AG08395 (cell line): ENCODE measurements at places on chromosomes 4 and X.
A peak's percentile ranks its signal among the peaks of the same experiment; 100 is the strongest.

DNA sequence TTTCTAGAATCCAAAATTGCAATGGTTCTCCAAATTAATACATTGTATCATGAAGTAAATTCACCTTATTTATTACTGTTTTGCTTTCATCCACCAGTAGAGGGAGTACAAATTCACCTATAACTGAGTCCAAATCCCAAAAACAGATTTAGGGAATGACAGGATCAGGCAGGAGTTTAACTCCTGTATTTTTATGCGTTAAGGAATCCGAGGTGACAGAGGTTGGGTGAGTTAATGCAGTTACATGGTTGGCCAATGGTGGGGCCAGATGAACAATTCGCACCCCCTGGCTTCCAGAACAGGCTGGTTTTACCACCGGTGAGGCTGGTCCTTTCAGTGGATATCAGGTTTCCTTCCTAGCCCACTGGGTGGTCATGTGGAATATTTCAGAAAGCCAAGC is 82.4 kb downstream of the MTNR1A start:
- DNase-seq: peak; percentile 38

DNA sequence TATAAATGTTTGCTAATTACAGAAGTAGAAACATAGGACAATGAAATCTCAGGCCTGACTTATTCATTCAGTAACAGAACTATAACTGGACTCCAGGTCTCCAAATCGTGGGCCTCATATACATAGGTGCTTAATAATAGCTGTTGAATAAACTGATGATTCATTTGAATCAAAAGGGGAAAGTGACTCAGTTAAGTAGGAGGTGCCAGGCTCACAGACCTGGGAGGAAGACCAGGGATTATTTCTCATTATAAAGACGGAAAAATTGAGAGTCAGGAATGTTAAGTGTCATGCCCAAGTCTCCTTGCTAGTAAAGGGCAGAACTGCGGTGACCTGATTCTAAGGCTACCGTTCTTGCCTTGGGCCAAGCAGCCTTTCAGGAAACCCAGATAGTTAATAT is 131.5 kb downstream of the HS3ST1 start:
- DNase-seq: no peak

GRCh38 chr4:61580721-61581377 is 380.7 kb downstream of the ADGRL3 start:
- no peak for DNase-seq

DNA sequence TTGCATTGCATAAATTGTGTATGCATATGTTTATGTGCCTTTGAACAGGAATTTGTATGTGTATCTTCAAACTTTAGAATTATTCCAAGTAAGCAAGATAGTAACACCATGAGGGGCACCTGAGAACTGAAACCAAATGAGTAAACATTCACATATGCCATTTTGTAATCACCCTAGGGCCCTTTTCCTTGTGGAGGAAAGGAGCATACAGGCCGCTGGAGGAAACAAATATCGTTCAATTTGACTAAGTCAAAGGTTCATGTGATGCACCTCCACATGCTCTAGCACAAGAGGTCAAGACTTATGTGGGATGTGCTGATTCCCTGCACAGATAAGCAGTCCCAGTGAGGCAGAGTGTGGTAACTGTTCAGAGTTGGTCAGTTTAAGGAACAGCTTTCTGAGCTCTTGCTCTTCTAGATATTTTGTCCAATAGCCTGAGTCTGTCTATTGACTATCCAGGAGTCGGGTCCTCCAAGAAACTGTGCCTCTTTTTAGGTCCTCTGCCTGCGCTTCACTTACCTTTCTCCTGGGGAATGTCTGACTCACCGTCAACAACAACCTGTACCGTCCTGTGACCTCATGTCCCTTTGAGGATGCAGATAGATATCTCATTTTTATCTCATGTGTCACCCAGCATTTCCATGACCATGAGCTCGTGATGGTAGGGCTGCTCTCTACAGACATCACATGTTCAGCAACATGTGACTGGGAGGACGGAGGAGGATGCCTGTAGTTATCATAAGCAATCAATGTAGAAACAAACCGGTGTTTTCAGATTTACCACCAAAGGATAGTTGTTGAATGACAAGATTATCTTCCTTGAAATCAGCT is 196.9 kb downstream of the NWD2 start:
- no peak for DNase-seq

DNA sequence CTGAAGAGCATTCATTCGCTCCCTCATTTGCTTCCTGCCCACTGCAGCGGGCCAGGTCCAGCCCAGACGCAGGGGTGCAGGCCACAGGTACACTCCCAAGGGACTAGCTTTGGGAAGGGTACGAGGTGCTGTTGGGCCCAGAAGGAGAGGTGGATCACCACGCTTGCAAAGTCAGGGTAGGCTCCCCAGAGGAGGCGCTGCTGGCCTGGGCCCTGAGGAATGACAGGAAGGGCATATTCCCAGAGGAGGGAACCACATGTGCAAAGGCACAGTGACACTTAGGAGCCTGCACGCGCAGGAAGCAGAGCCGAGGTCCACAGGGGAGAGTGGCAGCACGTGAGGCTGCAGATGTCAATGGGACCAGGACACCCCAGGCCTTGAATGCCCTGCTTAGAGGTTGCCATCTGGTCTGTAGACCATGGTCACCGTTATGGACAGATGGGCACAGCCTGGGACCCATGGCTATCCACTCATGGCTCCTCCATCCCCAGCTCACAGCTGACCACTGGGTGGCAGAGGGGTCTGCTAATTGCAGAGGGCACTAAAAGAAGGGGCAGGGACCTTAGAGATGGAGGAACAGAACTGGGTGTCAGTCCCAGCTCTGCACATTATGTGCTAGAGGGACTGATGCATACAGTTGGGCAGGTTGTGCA is 7.9 kb downstream of the HTRA3 start:
- DNase-seq: no peak

- no peak for DNase-seq
These were observed 174.8 kb downstream of the CEP135 start for GRCh38 chr4:56123547-56123946.

DNA sequence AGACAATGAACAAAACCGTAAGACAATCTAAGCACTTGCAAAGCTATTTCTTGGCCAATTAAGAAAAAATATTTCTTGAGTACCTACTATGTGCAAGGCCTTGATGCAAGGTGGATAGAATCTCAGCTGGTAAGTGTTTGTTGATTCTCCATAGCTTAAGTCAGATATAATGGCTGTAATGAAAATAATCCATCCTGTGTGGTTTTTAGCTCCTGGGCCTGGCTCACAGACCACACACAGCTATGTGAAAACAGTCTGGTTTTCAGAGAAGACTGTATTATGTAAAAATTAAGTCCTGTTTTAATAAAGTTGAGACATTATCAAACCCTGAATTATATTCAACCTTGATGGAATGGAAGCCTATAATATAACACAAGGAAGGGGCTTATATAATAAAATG is 7.8 kb upstream of the DDIT4L start:
- no peak for DNase-seq

GRCh38 chrX:107726816-107727534 is 48.6 kb downstream of the TSC22D3 start:
- no peak for DNase-seq
